ENCODE measurements at places on chromosomes 3 and 15. TPM values are rescaled to one million over a fixed set of nuclear protein-coding genes. Genes with fewer than 3 reads are reported as not detected.

The RAB5A gene
- 37.9 TPM for total RNA-seq

GRCh38 chr15:42933886-42934667 lies 13.5 kb upstream of the TTBK2 start:
- H3K27me3 ChIP-seq: no peaks in the 10 kb centered on the region
- DNase-seq: no peak
- H3K27ac ChIP-seq: no peak overlapping the region
- H3K4me3 ChIP-seq: no peak overlapping the region
- no peaks in the 10 kb centered on the region for H3K4me1 ChIP-seq

The MUSTN1 gene
- 12.1 TPM for total RNA-seq

DNA sequence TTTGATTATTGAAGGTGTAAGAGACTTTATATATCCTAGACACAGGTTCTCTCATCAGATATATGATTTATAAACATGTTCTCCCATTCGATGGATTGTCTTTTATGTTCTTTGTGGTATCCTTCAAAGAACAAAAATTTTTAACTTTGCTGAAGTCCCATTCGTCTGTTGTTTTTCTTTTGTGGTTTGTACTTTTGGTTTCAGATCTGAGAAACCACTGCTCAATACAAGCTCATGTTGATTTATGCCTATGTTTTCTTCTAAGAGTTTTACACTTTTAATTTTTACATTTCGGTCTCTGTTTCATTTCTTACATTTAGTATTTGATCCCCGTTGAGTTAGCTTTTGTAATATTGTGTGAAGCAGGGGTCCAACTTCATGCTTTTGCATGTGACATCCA lies 103.3 kb upstream of the SPRED1 start:
- H3K27ac ChIP-seq: no peak overlapping the region
- H3K4me1 ChIP-seq: no peaks in the 10 kb centered on the region
- H3K27me3 ChIP-seq: no peaks in the 10 kb centered on the region
- no peak overlapping the region for H3K4me3 ChIP-seq
- no peaks in the 10 kb centered on the region for H3K36me3 ChIP-seq

The ZPLD1 gene
- total RNA-seq: 0.08 TPM

The MORF4L1 gene
- total RNA-seq: 134 TPM

DNA sequence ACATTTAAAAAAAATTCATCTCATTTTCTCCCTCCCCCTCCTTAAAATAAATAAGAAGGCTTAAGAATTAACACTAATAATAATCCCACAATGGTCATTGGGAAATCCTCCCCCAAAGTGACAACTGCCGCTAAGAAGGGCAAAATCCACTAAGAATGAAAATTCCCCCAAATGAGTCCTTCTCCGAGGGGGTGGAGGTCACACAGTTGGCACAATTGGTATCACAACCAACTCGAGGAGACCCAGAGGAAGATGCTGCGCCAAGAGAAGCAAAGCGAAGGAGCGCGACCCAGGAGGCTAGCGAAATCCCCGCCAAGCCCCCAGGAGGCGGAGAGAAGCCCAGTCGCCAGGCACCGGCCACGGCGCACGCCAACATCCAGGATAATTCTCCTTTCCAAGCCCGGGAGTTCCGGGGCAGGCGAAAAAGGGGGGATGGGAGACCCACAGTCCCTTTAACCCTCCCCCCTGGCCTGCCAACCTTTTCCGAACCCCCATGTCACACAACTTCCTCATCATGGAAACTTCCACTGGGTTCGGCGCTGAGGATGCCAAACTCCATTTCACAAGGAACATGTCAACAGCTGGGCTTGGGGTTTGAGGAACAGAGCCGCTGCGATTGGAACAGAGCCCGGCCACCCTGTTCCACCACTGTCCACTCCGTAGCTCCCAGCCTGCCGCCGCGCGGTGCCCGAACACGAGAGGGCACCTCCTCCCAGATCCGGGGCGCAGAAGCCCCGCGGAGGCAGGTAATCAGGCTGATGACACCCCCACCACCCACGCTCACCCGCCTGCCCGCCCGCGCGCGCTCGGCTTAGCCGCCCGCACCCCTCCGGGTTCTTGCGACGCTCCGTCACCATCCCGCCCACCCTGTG lies 668 bp downstream of the THRB start:
- peak; percentile 47 for DNase-seq
- no peaks in the 10 kb centered on the region for H3K36me3 ChIP-seq
- H3K27me3 ChIP-seq: no peaks in the 10 kb centered on the region
- H3K4me1 ChIP-seq: peaks cover 21% of the 10 kb centered on the region
- H3K27ac ChIP-seq: peak overlapping the region; percentile 100
- H3K4me3 ChIP-seq: peak overlapping the region; percentile 88

The PRR20G gene
- total RNA-seq: not detected

GRCh38 chr3:98884675-98885371 lies 16.7 kb downstream of the DCBLD2 start:
- H3K4me3 ChIP-seq: no peak overlapping the region
- H3K36me3 ChIP-seq: no peaks in the 10 kb centered on the region
- no peak overlapping the region for H3K27ac ChIP-seq
- no peak for DNase-seq
- no peaks in the 10 kb centered on the region for H3K27me3 ChIP-seq
- no peaks in the 10 kb centered on the region for H3K4me1 ChIP-seq

DNA sequence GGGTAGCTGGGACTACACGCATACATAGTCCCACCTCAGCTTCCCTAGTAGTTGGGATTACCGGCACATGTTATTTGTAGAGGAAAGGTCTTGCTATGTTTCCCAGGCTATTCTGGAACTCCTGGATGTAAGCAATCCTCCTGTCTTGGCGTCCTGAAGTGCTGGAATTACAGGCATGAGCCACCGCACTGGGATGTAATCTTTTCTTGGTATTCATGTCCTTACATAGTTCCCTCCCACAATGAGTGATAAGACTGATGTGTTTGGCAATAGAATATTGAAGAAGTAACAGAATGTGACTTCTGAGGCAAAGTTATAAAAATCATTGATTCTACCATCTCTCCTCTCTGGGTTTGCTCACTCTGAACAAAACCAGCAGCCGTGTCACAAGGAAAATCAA lies 22.7 kb upstream of the ALCAM start:
- no peaks in the 10 kb centered on the region for H3K27me3 ChIP-seq
- no peaks in the 10 kb centered on the region for H3K4me1 ChIP-seq
- DNase-seq: no peak
- no peak overlapping the region for H3K27ac ChIP-seq
- H3K4me3 ChIP-seq: no peak overlapping the region
- no peaks in the 10 kb centered on the region for H3K36me3 ChIP-seq

The MESP2 gene
- not detected for total RNA-seq

GRCh38 chr3:66431494-66431893 lies 69.3 kb downstream of the LRIG1 start:
- H3K4me1 ChIP-seq: peaks cover 17% of the 10 kb centered on the region
- no peaks in the 10 kb centered on the region for H3K27me3 ChIP-seq
- no peak overlapping the region for H3K4me3 ChIP-seq
- no peak for DNase-seq

- no peaks in the 10 kb centered on the region for H3K4me1 ChIP-seq
- H3K27ac ChIP-seq: no peak overlapping the region
- no peak for DNase-seq
- no peaks in the 10 kb centered on the region for H3K27me3 ChIP-seq
- no peak overlapping the region for H3K4me3 ChIP-seq
These were observed 7.0 kb upstream of the CPB1 start for GRCh38 chr3:148820361-148821245.

GRCh38 chr15:67564021-67564967 lies 21.8 kb downstream of the MAP2K5 start:
- no peaks in the 10 kb centered on the region for H3K4me1 ChIP-seq
- no peak for DNase-seq
- no peaks in the 10 kb centered on the region for H3K27me3 ChIP-seq
- H3K27ac ChIP-seq: no peak overlapping the region
- no peak overlapping the region for H3K4me3 ChIP-seq

GRCh38 chr3:66527246-66527645 lies 26.4 kb upstream of the LRIG1 start:
- no peaks in the 10 kb centered on the region for H3K4me1 ChIP-seq
- H3K27ac ChIP-seq: no peak overlapping the region
- no peaks in the 10 kb centered on the region for H3K36me3 ChIP-seq
- H3K27me3 ChIP-seq: no peaks in the 10 kb centered on the region

The TNNC1 gene
- total RNA-seq: 0.28 TPM

GRCh38 chr3:184604615-184605290 lies 43.2 kb downstream of the EPHB3 start:
- H3K36me3 ChIP-seq: no peaks in the 10 kb centered on the region
- no peak for DNase-seq
- H3K27me3 ChIP-seq: no peaks in the 10 kb centered on the region
- no peak overlapping the region for H3K27ac ChIP-seq
- H3K4me1 ChIP-seq: peaks cover 8% of the 10 kb centered on the region
- H3K4me3 ChIP-seq: no peak overlapping the region

GRCh38 chr3:151900884-151901643 lies 27.6 kb downstream of the SUCNR1 start:
- no peak overlapping the region for H3K4me3 ChIP-seq
- H3K27me3 ChIP-seq: no peaks in the 10 kb centered on the region
- H3K4me1 ChIP-seq: no peaks in the 10 kb centered on the region
- DNase-seq: no peak
- no peak overlapping the region for H3K27ac ChIP-seq
- no peaks in the 10 kb centered on the region for H3K36me3 ChIP-seq

DNA sequence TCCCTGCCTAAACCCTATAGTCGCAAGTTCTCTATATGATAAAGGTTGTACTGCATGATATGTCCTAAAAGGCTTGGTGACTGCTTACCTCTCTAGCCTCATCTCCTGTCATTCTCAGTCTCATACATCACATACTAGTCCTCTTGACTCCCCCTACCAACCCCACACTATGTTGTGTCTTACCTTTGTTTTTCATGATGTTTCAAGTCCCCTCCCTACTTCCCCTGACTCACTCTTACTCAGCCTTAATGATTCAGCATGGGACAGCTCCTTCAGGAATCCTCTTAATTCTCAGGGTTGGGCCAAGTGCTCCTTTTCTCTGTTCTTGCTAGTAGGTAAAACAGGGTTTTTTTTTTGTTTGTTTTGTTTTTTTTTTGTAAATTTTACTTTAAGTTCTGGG lies 49.6 kb downstream of the SLMAP start:
- no peaks in the 10 kb centered on the region for H3K36me3 ChIP-seq
- H3K4me1 ChIP-seq: peaks cover 9% of the 10 kb centered on the region
- no peak overlapping the region for H3K4me3 ChIP-seq
- H3K27ac ChIP-seq: no peak overlapping the region
- no peaks in the 10 kb centered on the region for H3K27me3 ChIP-seq

DNA sequence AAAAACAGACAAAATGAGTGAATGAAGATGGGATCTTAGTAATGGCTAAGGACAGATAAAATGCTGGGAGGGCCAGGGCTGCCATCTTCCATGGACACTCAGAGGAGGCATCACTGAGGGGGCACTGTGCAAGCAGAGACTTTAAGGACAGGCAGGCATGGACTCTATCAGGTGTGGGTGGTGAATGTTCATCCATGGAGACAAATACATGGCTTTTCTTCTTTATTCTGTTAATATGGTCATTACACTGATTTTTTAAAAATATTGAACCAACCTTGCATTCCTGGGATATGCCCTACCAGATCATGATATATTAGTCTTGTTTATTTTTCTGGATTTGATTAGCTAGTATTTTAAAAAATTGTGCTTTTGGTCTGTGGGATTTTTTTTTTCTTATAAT lies 12.2 kb downstream of the NUP210 start:
- H3K4me1 ChIP-seq: no peaks in the 10 kb centered on the region
- no peak overlapping the region for H3K27ac ChIP-seq
- H3K4me3 ChIP-seq: no peak overlapping the region
- no peaks in the 10 kb centered on the region for H3K27me3 ChIP-seq
- DNase-seq: no peak

- no peaks in the 10 kb centered on the region for H3K4me1 ChIP-seq
- H3K36me3 ChIP-seq: no peaks in the 10 kb centered on the region
- H3K4me3 ChIP-seq: no peak overlapping the region
- H3K27ac ChIP-seq: no peak overlapping the region
These were observed 44.6 kb downstream of the POMGNT2 start for GRCh38 chr3:43061101-43061895.

DNA sequence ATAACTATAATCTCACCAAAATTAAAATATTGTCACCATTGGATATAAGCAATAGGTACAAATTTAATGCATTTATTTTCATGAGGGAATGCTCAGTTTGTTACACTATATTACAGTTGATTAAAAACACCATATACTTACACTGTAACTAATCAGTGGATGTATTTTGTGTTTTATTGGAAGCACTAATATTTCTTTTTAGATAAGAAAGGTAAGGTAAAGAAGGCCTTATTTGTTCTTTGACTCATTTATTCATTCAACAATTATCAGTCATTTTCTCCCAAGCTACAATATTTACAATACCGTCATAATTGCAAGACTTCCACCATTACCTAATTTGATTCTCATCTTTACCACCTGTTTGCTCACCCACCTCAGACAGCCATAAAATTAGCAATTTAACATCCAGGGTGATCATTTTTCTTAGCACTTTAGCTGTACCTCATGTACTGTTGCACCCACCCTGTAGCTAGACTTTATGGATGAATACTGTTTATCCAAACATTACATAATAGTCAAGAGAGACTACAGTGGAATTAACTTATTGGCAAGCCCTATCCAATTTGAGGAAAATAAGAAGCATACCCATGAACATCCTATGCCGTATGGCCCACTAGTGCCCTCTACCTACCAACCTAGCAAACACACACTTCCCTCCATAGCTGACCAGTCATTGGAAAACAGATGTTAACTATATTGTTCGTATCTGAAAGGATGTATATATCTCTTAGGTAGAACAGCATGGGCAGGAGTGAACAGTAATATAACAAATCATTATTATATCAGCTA lies 229.6 kb downstream of the BBX start:
- H3K4me1 ChIP-seq: no peaks in the 10 kb centered on the region
- H3K27ac ChIP-seq: no peak overlapping the region
- peaks cover 8% of the 10 kb centered on the region for H3K36me3 ChIP-seq
- H3K27me3 ChIP-seq: no peaks in the 10 kb centered on the region

GRCh38 chr3:72134989-72135451 lies 350.1 kb upstream of the PROK2 start:
- no peaks in the 10 kb centered on the region for H3K27me3 ChIP-seq
- H3K36me3 ChIP-seq: no peaks in the 10 kb centered on the region
- H3K27ac ChIP-seq: no peak overlapping the region
- H3K4me3 ChIP-seq: no peak overlapping the region
- H3K4me1 ChIP-seq: peaks cover 4% of the 10 kb centered on the region

The GNAT1 gene
- not detected for total RNA-seq

DNA sequence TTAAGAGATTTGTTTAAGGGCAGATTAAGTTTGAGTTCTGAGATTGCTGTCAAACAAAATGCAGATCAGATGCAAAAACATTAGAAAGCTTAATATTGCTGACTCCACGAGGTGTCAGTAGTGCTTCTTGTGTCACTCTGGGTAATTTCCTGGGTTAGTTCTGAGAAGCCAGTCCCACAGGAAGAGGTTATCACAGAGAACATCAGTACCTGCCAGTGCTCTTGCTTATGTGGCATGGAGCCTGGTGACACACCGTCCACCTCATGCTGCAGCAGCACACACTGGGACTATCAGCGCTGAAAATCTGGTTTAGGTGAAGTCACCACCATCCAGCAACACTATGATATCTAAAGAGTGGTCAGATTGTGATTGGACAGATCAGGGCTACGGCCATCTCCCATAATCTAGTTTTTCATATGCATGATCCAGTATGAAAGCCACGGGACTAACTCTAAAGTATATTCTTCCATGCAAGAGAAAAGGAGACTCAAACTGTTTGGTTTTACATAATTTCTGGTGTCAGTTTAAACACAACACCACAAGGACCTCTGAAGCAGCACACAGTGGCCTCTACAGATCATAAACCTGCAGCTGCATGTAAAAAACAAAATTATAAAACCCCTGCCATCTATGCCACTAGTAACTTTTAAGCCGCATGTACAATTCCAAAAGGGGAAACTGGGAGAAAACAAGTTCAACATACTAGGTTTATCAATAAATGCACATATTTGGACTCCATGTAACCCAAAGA lies 36.1 kb upstream of the MYO5C start:
- H3K27ac ChIP-seq: no peak overlapping the region
- no peak overlapping the region for H3K4me3 ChIP-seq
- H3K27me3 ChIP-seq: no peaks in the 10 kb centered on the region
